Right lobe of liver (tissue), 6 donors: ENCODE measurements at places on chromosomes 11 and 22. TPM values are rescaled to one million over a fixed set of nuclear protein-coding genes. Genes with fewer than 3 reads are reported as not detected.

- DNase-seq, result no peak
Observed at GRCh38 chr11:73547706-73548595, 50.0 kb downstream of the FAM168A start.

DNA sequence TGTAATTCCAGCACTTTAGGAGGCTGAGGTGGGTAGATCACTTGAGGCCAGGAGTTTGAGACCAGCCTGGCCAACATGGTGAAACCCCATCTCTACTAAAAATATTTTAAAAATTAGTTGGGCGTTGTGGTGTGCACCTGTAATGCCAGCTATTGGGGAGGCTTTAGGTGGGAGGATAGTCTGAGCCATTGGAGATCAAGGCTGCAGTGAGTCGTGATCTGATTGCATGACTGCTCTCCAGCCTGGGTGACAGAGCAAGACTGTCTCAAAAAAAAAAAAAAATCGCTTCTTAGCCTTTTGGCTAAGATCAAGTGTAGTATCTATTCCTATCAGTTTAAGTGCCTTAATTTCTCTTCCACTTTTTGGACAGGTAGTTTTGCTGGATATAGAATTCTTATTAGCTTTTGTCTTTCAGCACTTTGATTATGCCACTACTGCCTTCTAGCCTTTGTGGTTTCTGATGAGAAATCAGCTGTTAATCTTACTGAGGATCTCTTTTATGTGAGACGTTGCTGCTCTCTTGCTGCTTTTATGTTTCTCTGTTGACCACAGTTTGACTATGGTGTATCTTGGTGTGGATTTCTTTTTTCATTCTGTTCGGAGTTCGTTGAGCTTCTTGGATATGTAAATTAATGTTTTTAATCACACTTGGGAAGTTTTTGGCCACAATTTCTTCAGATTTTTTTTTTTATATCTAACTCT lies 24.7 kb downstream of the CHEK1 start:
- DNase-seq, result no peak

CD3E gene
- 1.5 TPM for total RNA-seq

RAC2 gene
- 6.8 TPM for total RNA-seq

DNA sequence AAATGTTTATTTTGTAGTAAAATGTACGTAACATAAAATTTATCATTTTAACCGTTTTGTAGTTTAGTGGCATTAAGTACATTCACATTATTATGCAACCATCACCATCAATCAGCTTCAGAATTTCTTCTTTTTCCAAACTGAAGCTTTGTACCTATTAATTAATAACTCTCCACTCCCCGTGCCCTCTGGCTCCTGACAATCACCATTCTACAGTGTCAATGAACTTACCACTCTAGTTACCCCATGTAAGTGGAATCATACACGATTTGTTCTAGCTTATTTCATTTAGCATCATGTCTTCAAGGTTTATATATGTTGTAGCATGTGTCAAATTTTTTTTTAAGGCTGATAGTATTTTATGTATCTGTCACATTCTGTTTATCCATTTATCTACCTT lies 9.7 kb downstream of the TBCEL start:
- no peak for DNase-seq

OR8A1 gene
- total RNA-seq, result not detected

GRCh38 chr11:130101661-130102060 lies 32.0 kb downstream of the APLP2 start:
- DNase-seq, result no peak

GRCh38 chr11:4061700-4062099 lies 32.9 kb upstream of the RRM1 start:
- DNase-seq, result no peak

IL18 gene
- 2.9 TPM for total RNA-seq

DNA sequence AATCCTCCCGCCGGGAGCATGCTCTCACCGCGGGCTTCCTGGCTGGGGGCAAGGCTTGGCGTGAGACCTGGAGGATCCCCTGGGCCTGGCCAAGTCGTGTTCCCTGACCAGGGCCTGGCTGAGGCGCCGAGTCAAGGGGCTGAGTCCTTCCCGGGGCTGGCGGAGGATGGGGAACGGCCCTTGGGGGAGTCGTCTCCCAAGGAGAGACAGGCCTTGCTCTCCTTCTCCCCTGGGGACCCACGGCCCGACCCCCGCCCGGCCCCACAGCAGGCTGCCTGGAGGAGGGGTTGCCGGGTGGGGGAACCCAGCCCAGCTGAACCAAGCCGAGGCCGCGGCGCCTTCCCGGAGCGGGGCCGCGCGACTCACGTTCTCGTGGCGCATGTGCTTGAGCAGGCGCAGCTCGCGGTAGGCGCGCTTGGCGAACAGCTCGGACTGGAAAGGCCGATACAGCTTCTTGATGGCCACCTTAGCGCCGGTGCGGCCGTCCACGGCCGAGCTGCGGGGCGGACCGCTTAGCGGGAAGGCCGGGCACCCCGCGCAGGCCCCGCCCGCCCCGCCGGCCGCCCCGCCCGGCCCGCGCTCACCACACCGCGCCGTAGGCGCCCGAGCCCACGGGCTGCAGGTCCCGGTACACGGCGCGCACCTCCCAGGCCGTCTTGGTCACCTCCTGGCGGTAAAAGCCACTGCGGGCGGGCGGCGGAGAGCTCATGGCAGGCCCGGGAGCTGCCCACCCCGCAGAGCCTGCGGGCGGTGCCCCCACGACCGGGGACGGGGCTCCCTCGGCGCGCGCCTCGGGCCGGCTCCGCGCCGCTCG lies 475 bp downstream of the MAPK12 start:
- no peak for DNase-seq

TMEM191C gene
- 0.61 TPM for total RNA-seq

PGM2L1 gene
- total RNA-seq, result 0.92 TPM
